ENCODE measurements at places on chromosomes 7 and 10.
A peak's percentile ranks its signal among the peaks of the same experiment; 100 is the strongest.

GRCh38 chr10:50426485-50426884 lies 175.2 kb upstream of the ASAH2 start:
- DNase-seq, result no peak

DNA sequence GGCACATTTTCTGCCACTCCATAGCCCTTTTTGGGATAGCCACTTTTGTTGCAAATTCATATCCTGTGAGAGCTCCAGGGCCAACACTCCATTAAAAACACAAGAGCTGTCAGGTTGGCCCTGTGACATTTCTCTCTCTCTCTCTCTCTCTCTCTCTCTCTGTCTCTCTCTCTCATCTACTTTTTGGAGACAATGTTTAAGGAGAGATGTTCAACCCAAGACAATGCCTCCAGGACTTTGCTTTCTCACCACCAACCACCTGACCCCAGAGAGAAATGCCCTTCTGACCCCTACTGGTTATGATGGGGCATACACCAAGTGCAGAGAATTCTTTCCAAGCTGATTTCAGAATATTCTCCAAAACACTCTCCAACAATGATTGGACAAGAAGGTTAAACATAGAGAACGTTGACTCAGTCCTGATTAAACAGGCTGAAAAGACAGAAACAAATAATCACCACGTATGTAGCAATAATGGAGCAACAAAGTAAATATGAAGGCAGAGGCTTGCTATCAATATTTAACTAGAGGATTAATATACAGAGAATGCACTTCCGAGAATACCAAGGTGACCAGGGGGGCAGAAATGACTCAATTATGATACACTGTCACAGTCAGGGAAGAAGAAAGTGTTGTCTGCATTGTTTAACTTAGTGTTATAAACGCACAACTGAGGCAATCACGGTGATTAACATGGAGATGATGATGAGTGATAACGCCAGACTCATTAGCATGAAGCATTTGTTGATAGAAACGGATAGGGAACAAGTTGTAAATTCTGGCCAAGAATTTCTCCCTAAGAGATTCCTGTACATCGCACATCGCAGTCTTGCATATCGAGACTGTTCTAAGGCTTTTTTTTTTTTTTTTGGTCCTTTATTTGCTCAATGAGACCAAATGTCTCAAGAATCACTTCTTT lies 178.5 kb downstream of the NRP1 start:
- DNase-seq, result peak; percentile 68

- DNase-seq, result no peak
Measured at GRCh38 chr10:132860532-132860931, 74.6 kb upstream of the NKX6-2 start.

GRCh38 chr10:13206546-13207443 lies 27.4 kb downstream of the UCMA start:
- peak; percentile 36 for DNase-seq

GRCh38 chr10:17453373-17454091 lies 863 bp downstream of the ST8SIA6 start:
- peak; percentile 85 for DNase-seq

DNA sequence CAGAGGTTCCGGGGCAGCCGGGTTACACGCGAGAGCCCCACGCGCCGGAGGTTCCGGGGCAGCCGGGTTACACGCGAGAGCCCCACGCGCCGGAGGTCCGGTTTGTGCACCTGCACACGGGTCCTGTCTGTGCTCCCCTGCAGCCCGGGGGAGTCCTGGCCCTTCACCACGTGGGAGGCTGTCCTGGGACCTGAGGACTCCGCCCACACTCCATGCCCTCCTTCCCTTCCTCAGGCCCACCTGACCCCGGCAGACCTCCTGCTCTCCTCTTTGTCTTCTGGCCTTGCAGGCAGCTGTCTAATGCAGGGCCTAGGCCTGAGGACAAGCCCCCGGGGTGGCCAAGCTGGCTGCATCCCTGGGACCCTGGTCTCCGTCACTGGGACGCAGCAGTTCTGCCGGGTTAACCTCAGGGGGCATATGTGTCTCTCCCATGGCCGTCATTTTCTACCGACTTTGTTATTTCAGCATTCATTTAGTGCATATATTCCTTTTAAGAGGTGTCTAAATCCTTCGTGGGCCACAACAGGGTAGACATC lies 374.6 kb downstream of the DNAJB6 start:
- no peak for DNase-seq

DNA sequence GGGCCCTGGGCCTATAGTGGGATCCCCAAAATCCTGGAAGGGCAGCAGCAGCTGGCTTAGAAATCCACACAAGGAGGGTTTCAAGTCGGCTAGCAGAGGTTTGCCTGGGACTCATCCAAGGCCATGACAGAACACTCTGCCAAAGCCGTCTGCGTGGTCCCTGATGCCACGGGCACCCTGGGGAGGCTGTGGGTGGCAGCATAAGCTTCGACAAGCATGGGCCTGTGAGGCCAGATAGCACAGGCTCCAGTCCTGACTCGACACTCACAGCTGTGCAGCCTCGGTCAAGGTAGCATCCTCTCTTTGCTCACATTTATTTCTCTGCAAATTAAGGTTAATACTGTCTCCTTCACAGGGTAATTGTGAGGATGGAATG lies 138.3 kb downstream of the JCAD start:
- DNase-seq, result no peak

DNA sequence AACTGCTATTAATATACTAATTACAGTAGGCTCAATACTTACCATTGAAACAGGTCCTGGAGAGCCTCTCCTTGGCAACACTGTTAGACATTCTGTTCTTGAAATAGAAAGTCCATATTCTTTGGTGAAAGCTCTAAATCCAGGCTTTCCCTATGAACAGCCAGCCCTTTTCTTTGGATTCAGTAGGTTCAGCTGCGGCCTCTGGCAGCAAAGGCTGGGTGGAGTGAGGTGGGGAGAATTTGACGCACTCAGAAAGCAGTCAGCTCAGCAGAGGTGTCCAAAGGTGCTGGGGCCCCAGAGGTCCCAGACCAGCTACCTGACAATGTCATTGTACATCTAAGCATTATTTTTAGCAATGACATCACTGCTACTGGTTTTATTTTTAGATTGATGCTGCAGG lies 146.1 kb downstream of the GRK5 start:
- DNase-seq, result no peak

DNA sequence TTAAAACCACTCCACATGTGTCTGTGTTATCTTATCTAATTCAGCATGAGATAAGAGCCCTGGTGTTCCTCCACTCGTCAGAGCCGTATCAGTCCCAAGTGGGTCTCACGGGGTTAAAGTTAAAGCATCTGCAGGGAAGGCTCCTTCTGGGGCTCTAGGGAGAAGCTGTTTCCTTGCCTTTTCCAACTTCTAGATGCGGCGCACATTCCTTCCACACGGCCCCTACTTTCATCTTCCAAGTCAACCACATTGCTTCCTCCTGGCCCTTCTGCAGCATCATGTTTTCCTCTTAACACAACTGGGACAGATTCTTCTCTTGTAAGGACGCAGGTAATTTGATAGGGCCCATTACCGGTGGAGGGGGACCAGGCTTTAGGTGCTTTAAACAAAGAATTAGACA lies 620.1 kb upstream of the DPP6 start:
- DNase-seq, result peak; percentile 93

DNA sequence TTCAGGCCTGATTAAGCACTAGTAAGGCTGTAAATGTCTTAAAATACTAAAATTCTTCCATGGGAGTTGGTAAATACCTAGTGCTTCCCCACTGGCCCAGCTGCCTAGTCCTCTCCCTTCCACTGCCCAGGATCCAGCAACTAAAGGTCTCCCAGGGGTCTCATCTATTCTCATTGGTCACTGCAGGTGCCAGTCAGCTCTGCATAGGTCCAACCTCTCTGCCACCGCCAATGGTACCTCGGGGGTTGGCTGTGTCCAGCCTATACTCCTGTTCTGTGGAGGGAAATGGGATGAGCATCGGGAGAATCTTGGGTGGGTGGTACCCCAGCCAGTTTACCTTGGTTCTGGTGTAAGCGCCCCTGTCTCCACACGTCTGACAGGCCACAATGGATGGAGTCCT lies 6.1 kb upstream of the CREB5 start:
- peak; percentile 62 for DNase-seq

- DNase-seq, result peak; percentile 34
Measured at GRCh38 chr7:45888993-45889366, 692 bp downstream of the IGFBP1 start.

- no peak for DNase-seq
Measured at GRCh38 chr10:123156078-123156477, 1.9 kb downstream of the BUB3 start.

DNA sequence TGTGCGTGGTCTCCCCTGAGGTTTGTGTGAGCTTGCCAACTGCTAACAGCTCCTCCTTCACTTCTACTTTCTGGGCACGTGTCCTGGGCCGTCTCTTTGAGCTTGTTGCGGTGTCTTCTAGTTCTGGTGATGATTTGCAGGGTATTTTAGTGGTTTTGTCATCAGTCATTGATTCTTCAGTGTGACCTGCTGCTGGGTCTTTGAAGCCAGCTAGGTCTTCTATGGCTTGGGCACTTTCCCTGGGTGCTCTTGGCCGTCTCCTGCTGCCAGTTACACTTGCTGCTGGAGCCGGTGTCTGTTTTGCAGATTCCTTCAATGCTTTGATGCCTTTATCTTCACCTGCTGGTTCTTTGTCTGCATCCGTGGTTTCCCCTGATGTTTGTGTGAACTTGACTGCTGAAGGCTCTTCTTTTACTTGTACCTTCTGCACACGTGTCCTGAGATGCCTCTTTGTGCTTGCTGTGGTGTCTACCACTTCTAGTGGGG lies 23.0 kb downstream of the MKI67 start:
- DNase-seq, result no peak

DNA sequence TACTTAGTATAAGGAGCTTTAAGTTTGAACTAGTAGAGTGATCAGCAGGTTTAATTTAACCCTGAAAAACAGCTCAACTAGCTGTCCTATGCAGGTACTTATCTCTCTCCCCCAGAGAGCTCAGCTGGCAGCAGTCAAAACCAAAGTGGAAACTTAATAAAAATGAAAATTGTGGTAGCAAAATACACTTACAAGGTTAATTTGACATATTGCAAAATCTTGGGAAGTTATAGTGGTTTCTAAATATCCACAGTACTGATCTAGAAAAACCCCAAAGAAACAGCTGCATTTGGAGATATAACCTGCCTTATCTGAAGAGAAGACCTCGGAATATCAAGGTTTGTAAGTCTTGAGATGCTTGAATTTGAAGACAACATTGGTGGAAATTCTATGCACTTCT lies 269.2 kb downstream of the RNLS start:
- no peak for DNase-seq

- no peak for DNase-seq
Measured at GRCh38 chr7:156232931-156233705, 407.5 kb upstream of the RNF32 start.

GRCh38 chr10:101111547-101111946 lies 19.6 kb upstream of the TLX1 start:
- DNase-seq, result no peak

DNA sequence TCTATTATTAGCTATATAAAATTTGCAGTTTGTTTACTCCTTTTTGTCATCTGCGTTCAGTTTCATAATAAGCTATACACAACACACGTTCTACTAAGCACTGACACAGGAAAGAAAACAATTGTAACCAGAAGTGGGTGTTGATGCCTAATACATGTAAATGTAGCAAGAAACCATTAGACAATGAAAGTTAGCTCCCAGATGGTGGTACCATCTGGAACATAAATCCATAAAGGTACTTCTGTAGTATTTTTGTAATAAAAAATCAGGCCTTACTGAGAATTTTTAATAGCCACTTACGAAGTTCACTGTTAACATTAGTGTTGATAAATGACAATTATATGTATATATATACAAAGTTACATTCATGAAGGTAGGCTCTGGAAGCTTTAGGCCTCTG lies 194.7 kb downstream of the KCND2 start:
- DNase-seq, result no peak

DNA sequence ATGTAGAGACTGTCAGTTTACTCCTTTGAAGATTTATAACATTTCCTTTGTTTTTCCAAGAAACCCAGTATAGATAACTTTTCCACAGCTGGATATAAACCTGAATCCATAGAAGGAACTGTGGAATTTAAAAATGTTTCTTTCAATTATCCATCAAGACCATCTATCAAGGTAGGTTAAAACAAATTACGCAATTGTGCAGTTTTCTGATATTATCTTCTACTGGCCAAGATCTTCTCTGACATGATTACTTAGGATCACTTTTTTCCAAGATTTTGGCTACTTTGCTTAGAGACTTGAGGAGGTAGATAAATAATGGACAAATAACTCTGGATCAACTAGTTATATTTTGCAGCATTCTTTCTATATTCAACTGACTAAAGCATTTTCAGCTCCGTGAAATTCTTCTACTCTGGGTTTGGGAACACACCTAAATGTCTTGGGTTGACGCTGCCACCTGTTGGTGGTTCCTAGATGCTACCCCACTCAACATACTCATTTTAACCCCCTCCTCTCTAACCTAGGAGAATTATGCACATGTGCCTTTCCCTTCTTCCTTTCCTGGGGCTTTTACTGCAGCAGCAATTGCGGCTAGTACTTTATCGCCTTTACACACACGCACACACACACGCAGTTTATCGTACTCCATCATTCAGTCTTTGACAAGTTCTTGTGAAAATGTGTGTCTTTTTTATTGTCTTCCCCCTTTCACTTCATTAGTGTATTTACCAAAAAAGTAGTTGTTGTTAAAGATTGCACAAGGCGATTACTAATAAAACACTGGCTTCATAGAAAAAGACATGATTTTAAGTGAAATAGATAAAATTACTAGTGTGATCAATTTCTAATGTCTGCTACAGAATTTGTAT lies 32.7 kb downstream of the ABCB5 start:
- peak; percentile 84 for DNase-seq

- peak; percentile 55 for DNase-seq
Measured at GRCh38 chr10:96789571-96790108, 42.5 kb upstream of the LCOR start.

- peak; percentile 38 for DNase-seq
Measured at GRCh38 chr10:132065491-132066105, at the start of gene JAKMIP3. JAKMIP3 (plus strand) TSS chr10:132065946; CDS start chr10:132104809, 38,863 bp downstream.

DNA sequence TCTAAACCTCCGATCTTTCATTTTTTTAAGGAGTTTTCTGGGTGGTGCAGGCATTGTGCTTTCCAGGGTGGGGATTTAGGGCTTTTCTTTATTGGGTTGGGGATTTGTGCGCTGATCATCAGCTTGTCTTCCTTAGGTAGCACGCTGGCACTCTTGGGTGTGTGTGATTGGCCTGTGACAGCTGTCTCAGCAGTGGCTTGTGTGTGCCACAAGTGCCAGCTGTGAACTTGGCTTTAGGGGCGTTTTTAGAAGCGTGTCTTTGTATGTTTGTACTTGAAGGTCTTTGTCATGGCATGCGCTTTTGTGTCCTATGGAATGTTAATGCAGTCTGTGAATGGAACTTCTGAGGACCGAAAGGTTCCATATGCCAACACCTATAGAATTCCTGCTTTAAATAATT lies 788 bp downstream of the AKAP9 start:
- DNase-seq, result peak; percentile 50

GRCh38 chr10:119319161-119319919 lies 112.0 kb downstream of the GRK5 start:
- DNase-seq, result no peak
